Fibroblast of pulmonary artery (primary cell): ENCODE measurements at places on chromosomes 13 and 19.

DNA sequence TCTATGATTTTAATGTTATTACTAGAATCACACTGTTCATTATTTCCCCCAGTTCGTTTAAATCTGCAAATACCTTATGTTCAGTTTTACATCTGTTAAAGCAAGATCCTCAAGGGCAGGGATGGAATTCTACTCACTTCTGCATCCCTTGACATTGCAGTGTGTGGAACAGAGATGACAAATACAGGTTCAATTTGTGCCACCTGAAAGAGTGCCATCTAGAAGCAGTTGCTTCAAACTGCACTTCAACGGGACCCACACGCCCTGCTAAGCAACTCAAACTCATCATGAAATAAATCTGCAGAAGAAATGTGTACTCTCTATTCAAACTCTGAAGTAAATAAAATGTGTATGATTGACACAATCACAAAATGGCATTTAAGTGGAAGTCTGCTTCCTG lies 44.5 kb downstream of the RUBCNL start:
- DNase-seq: no peak

DNA sequence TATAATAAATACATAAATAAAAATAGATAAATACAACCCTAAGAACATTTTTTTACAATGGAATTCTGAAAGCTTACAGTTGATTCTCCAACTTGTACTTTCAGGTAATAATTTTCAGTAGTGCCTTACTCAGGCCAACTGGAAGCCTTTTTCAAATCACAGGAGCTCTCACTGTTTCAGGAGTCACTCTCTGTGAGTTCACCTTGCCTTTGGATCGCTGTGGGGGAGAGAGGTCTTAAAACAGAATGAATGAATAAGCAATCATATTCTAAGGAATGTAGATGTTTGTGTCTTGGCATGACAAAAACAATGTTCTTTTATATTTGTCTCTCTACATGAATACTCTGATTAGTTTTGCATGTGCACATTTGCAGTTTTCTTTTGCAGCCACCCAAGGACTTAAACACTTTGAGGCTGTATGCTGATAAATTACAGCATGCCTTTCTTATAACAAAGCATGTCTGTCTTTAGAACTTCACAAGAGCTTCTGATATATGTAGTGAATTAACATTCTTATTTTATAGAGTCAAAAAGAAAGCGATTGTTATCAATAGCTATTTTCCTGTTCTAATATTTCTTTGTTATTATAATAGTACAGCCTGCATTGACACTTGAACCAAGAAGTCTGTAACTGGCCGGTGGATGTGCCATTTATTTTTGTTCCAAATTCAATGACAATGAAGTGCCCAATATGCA lies 1111.5 kb upstream of the ATXN8OS start:
- no peak for DNase-seq

- DNase-seq: peak; percentile 42
These were observed 111.8 kb downstream of the SGCG start for GRCh38 chr13:23292586-23292985.

DNA sequence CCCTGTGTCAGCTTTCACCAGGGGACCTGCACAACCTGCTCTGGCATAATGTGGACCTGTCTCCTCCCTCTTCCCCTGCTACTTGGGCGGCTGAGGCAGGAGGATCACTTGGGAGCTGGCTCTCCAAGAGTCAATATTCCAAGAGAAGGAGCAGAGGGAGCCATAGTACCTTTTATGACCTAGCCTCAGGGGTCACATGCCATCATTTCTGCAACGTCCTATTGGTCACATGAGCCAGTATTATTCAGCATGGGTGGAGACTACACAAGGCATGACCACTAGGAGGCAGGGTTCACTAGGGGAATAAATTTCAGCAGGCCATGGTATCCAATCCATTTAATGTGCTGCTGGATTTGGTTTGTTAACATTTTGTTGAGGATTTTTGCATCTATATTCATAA lies 12.0 kb upstream of the SHFL start:
- peak; percentile 46 for DNase-seq

DNA sequence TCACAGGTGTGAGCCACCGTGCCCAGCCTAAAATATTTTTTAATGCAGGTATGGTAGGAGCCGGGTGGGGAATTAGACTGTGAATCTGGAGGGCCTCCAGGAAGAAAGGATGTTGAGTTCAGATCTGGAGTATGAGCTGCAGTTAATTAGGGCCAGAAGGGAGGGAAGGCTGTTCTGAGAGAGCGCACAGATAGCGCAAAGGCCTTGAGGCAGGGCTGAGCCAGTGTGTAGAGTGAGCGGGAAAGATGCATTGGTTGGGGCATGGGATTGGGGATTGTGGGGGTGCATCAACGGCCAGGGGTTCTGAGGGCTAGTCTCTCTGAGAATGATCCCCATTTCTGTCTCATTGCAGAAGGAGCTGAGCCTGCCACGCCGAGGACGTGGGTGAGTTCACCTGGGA lies 9.7 kb downstream of the MAST3 start:
- DNase-seq: no peak

DNA sequence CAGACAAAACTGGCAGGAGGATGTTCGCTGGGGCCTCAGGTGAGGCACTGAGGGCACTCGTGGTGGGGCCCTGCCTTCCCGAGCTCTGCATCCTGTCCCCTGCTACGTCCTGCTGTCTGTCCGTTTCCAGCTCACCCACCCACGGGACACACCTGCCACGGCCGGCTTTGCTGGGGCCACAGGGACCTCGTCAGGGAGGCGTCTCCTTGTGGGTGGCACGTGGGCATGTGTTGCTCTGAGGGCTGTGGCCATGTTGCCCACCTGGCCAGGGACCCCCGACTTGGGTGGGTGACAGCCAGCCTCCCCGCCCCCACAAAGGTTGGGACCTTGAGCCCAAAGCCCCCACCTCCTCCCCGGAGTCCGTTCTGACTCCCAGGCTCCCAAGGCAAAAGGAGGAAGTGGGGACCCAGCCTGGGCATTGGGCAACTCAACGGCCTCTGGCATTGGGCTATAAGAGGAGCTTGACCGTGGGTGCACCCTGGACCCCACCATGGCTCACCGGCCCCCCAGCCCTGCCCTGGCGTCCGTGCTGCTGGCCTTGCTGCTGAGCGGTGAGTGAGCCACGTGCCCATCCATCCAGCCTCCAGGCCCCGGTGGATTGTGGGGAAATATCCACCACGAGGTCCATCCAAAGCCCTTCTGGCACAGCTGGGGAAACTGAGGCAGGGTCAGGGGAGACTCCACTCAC lies at the start of gene PRTN3:
Gene PRTN3, plus strand, starts transcription at position 481 of the 688 bp plus-strand sequence. Its CDS starts 10 bp downstream, at position 491.
- no peak for DNase-seq

DNA sequence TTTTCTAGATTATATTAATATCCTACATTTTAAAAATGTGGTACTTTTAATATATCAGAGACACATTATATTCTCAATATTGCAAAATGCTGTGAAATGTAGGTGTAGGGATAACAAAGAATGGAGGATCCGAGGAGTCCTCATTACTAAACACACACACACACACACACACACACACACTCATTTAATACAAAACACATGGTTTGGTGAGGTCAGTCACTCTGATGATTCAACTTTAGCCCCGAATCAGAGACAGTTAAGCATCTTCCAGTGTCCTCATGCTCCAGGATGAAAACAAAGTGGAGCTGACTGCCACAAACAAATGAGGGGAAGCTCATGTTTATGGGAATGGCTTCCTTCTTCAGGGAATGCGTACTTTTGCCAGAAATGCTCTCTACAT lies 147.5 kb downstream of the CYSLTR2 start:
- no peak for DNase-seq

DNA sequence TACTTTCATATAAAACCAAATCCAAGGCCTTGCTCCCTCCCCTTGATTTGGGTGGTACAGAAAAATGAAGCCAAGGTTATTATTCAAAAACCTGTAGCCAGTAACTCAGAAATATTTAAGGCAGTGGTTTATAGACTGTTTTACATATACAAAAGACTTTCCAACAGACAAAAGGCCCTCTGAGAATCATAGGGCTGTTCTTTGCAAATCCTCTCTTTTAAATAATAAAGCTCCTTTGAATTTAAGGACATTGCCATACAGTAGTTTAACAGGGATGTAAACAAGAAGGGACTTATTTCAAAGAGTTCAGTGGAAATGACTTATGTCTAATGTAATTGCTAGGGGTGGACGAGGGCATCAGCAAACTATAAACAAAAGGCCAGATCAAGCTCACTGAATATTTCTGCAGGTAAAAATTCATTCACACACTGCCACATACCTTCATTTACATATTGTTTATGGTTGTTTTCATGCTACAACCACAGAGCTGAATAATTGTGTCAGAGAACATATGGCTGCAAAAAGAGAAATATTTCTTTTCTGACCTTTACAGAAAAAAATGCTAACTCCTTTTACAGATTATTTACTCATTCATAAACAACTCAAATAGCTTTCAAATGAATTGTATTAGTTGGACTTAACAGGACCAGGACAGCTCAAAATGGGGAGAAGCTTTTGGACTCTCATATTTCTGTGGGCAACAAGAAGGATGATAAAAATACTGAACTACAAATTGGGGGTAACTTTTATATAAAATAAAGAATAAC lies 665.6 kb downstream of the SLITRK1 start:
- DNase-seq: no peak

DNA sequence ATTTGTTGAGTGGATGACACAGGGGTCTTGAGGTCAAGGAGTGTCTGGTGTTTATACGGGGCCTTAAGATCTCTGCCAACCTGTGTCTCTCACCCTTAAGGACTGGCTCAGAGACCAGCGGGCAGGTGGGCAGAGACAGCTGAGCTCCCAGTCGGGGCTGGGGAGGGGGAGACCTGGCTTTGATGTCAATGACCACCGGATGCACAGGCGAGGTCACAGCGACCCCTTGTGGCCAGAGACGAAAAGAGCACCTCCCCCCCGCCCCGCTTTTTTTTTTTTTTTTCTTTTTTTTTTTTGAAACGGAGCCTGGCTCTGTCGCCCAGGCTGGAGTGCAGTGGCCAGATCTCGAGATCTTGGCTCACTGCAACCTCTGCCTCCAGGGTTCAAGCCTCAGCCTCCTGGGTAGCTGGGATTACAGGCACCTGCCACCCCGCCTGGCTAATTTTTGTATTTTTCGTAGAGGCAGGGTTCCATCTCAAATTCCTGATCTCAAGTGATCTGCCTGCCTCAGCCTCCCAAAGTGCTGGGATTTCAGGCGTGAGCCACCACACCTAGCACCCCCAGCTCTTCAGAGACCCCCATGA lies 12.1 kb upstream of the KLK14 start:
- DNase-seq: peak; percentile 12

GRCh38 chr19:45419396-45419795 lies 4.3 kb downstream of the ERCC1 start:
- DNase-seq: no peak
